ENCODE measurements at places on chromosomes 5 and 9. TPM values are rescaled to one million over a fixed set of nuclear protein-coding genes. Genes with fewer than 3 reads are reported as not detected.

- DNase-seq, result no peak
Measured at GRCh38 chr9:111034898-111035539, 3.3 kb downstream of the LPAR1 start.

DNA sequence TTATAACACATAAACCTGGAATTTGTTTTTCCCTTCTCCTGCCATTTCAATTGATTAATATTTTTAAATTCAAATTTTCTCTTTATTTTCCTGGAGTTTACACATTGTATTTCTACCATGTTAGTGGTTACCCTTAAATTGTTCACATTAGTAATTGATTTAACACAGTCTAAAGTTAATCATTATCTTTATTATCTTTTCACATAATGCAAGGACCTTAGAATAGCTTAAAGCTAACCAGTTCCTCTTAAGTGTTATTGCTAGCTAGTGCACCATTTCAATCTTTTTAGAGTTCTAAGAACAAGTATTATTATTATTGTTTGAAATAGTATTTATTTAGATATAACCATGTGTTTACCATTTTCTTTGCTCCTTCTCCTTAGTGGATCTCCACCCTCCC, 251.2 kb upstream of the FBXL7 start:
- no peak for DNase-seq

- DNase-seq, result no peak
Measured at GRCh38 chr5:52709167-52709925, 78.4 kb upstream of the ITGA1 start.

DNA sequence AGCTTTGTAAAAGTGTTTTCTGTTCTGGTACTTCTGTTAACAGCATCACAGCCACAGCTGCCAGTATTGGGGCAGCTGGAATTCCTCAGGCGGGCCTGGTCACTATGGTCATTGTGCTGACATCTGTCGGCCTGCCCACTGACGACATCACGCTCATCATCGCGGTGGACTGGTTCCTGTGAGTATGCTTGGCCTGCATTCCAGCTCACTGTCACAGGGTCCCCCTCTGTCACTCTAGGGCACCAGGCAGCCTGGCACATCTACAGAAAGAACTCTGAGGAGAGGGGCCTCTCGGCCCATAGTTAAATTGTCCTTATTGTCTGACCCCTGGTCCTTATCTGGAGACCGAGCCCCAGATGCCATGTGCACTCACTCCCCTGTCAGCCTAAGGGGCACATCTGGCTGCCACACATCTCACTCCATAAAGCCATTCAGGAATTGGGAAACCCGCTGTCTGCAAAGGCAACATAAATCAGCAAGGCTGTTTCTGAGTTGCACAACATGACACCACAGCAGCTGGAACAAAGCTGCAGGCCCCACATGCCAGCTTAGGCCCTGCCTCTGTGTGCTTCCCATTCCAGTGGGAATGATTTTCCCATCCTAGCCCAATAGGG, 77.5 kb downstream of the SLC1A3 start:
- no peak for DNase-seq

DNA sequence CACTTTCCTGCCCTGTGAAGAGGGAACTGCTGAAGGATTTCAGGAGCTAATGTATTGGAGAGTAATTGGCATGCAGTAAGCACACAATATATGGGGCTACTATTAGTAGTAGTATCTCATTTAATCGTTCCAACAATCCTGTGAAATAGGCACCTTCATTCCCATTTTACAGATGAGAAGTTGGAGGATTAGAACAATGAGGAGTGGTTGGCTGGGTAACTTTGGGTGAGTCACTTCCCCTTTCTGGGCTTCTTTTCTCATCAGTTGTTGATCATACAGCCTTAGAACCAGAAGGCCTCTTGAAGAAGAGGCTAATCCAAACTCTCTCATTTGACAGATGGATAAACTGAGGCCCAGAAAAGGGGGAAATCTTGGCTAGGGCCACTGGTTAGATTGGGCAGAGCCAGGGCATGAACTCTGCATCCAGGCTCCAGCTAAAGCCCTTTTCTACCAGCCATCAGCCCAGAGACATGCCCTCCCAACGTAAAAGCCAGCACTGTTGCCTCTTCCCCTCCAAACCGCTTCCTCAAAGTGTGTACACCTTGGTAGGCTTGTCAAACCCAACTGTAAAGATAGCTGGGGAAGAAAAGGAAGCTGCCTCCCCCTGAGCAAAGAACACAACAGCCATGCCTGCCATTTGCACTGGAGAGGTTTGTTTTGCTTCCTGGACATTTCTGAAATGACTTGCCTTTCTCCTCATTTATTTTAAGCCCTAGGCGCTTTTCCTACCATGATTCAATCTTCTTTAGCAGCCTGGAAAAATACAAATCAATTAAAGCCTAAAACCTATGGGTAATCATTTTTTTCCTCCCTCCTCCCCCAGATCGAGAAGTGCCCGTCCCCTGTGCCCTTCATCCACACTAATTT, 992 bp downstream of the SPACA9 start:
- no peak for DNase-seq

GRCh38 chr5:95763941-95764340, 32.8 kb downstream of the RHOBTB3 start:
- no peak for DNase-seq

DNA sequence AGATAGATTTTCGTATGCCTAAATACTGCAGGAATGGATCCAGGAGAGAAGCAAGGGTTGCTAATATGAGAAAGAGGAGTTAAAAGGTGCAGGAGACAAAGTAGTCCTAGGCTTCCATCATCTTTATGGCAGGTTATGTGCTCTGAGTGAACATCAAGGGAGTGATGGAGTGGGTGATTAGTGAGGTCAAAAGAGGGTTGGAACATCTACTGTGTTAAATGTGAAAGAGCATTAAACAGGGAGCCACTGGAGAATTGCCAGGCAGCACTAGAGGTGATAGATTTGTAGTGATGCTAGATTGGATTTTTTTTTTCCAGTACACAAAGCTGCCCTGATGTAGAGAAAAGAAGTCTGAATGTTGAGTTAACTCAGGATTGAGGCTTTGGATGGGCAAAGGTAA, 199.3 kb downstream of the NMUR2 start:
- DNase-seq, result no peak

- DNase-seq, result no peak
Measured at GRCh38 chr5:14166437-14166836, 23.3 kb downstream of the TRIO start.

- no peak for DNase-seq
Measured at GRCh38 chr5:154475591-154476353, 2.3 kb downstream of the HAND1 start.

GRCh38 chr5:73030531-73030930, 74.7 kb downstream of the FCHO2 start:
- no peak for DNase-seq

DNA sequence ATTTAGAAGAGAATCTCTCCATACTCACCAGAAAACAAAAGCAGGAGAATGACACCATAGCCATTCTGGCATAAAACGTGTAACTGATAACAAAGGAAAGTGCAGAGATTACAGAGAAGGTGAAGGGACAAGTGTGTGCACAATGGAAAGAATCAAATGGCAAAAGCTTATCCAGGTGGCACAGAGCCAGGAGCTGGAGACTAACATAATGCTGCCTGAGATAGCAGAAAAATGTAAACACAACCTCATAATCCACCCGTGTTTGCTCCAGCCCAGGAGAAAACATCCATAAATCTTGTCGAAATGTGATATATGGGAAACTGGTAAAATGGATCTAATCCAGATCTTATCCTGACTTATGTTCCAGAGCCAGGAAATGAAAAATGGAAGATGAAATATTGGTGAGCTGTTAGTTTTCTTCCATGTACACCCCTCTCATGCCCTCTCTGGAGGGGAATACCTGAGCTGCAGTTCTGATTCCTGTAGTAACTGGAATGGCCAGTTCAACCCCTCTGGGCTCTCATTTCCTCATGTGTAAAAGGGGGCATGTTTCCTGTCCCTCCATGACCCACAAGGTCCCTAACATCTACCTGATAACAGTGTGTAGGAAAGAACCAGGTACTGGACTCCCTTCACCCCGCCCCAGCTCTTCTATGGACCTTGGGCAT, 212.3 kb upstream of the DAPK1 start:
- DNase-seq, result no peak

DNA sequence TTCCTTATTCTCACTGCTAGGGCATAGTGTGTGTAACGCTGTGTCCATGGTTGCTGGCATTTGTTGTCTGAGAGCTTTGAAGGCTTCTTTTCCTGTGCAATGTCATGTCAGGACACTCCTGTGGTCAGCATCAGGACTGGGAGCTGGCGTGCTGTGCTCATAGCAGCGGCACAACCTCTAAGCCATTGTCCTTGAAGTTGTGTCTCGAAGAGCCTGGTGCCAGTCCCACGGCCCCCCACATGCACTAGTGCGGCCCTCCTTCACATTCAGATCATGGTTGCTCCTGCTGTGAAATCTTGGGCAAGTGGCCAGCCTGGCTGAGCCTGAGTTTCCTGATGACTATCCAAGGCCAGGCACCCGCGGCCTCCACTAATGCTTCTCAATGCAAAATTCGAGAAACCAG, 32.4 kb downstream of the PDZD2 start:
- no peak for DNase-seq

FBN2 gene
- not detected for total RNA-seq

ADAMTS6 gene
- 14.3 TPM for total RNA-seq

CREB3 gene
- 23.0 TPM for total RNA-seq

OXCT1 gene
- total RNA-seq, result 43.4 TPM

LCN9 gene
- total RNA-seq, result not detected

All from OCI-LY7 (cell line).